ENCODE measurements at places on chromosomes 6 and 20.

GRCh38 chr6:134564705-134565104 lies 246.8 kb upstream of the SGK1 start:
- DNase-seq: no peak

DNA sequence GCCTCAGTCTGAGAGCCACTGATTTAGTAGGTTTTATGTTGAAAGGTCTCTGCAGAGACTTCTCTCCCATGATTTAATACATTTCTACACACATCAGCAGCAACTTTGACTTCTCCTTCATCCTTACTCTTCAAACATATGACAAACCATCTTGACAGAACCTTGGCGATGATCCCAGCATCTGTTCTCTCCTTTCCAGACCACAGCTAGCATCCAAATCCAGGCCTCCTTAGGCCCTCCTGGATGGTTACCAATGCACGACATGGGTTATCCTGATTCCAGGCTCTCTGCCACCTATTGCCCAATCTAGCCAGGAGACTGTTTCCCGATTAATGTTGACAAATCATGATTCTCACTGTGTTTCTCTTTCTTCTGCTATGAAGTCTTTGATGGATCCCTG lies 16.8 kb downstream of the LAMA4 start:
- no peak for DNase-seq

DNA sequence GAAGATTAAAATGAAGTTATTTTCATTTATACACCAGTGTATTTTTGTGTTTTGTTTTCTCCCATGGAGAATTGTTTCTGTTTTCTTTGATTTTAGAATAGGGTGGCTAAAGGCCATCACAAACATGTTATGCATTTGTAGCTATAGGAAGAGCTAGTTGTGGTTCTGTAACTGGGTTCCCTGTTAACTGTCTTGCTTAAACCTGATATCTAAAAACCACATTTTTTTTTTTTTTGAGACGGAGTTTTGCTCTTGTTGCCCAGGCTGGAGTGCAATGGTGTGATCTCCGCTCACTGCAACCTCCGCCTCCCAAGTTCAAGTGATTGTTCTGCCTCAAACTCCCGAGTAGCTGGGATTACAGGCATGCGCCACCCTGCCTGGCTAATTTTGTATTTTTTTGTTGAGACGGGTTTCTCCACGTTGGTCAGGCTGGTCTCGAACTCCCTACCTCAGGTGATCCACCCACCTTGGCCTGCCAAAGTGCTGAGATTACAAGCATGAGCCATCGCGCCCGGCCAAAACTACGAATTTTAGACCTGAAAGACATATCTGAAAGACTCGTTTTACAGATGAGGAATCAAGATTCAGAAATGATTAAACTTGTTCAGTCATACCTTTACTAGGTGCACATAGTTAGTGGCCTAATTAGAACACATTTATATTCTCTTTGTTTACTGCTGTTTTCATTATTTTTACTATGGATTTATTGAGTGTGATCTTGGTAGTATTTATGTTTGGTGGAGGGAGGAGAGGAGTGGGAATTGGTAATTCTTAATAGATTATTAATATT lies 18.0 kb downstream of the SCAF8 start:
- DNase-seq: no peak

GRCh38 chr20:3312940-3313682 lies 74.1 kb upstream of the SLC4A11 start:
- DNase-seq: no peak

- DNase-seq: no peak
Observed at GRCh38 chr6:117677553-117678141, 2.4 kb downstream of the NUS1 start.

- DNase-seq: no peak
Observed at GRCh38 chr20:7155282-7155681, 387.8 kb downstream of the BMP2 start.

DNA sequence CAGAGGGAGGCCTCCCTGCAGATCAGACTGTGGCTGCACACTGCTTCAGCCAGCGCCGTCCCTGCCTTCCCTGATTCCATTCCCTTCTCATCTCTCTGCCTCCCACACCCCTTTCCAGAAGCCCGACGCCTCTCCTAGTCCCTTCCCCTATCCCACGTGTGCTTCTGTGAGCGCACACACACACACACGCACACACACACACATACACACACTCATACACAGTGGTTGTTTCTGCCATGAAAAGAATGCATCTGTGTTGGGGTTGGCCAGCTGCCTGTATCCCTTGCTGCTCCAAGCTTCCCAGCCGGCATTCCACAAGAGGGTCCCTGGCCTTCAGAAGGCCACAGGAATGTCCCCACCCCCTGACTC lies 51.7 kb downstream of the MOCS1 start:
- DNase-seq: peak; percentile 55

DNA sequence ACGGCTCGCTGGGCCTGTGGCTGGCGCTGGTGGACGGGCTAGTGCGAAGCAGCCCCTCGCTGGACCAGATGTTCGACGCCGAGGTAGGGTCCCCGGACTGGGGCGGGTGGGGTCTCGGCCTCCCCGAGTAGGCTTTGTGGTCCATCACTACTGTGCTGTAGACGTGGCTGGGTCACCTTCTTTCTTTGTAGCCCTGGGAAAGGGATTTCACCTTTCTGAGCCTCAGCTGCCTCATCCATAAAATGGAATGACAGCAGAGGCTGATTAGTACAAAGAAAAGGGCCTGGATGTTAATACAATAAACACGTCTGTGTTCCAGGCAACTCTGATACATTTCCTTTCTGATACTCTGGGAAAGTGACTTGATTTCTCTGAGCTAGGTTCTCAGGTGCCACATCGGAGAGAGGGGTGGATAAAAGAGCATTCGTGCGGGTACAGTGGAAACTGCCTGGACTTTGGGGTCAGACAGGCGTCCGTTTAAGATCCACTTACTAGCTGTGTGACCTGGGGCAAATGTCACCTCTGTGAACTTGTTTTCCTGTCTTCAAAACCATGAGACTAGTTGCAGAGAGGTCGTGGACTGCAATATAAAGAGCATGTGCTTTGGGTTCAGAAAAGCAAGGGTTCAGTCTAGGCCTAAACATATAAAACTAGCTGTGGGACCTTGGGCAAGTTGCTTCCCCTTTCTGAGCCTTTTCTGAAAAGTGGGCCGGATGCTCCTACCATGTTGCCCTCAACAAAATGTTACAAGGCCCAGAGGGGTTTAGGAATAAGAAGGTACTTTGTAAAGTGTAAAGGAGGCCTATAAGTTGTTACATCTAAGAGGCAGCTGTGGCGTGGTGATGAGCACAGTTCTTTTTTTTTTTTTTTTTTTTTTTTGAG lies 896 bp downstream of the SYS1 start:
- no peak for DNase-seq

DNA sequence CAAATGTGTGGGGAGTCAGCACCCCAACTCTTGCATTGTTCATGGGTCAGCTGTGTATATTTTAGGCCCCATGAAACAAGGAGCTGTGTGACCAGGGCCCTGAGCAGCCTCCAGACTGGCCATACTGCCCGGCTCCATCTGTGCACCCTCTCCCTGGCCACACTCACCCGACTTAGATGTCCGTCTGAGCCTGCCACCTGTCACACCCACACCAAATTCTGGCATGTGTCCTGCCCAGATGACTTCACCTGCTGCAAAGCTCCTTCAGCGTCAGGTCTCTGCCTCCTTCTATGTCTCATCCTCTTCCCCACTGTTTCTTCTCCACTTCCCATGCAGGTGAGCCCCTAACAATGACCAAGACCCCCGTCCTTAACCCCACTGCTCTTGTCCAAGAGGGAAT lies 88.1 kb upstream of the THBS2 start:
- DNase-seq: no peak

DNA sequence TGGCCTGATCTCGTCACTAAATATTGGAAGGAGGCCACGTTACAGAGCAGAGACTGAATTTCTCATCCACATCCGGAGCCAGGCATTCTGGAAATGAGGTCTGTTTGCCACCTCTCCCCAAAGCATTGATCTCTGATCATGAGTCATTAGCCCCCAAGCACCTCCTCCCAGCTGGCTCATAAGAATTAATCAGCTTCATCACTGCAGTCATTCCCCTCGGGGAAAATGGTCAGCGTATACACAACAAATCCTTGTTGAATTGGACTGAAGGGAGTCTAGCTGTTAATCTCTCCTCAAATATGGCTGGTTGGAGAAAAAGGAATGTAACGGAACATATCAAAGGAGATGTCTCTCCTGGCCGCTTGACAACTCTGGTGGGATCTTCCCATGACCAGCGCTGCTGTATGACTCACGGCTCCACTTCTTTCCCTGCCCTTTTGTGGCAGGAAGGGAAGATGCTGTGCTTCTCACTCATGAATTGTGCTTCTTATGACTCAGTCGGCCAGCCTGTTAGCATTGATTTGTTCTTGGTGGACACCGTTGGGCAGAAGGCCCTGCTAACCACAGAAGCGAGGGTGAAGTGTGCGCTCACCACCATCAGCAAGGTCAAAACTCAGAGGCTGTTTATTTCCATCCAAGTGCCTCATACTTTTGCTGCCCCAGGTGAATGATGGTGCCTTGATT lies 76.7 kb downstream of the RNF182 start:
- DNase-seq: no peak

- DNase-seq: no peak
Observed at GRCh38 chr6:70412252-70413113, 825 bp upstream of the FAM135A start.

- DNase-seq: no peak
Observed at GRCh38 chr20:62010551-62011402, 54.9 kb downstream of the TAF4 start.

DNA sequence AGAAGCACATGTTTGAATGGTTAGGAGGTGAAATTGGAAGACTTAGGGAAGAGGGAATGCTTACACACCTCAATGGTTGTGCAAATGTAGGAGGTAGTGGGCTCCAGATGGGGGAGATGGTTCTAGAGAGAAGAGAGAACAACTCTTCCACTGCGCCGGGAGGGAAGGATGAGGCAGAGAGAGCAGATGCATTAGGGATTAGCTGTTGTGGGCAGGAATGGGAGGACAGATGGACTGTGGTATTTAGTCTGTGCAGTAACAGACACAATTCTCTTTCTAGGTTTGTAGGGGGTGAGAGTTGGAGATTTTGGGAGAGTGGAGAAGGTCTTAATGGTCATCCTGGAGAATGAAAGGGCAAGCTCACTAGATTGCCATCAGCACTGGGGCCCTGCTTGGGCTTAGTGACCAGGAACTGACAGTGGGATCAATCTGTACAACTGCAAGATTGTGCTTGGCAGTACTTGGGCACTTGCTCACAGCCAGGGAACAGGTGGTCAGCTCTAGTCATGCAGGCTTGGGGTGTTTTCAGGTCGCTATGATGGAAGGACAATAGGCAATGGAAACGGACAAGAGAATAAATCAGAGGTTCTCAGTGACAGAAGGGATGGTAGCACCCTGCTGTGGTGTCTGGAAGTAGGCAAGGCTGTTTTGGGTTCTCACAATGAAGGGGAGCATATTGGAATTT lies 182.0 kb upstream of the MYLIP start:
- DNase-seq: no peak

DNA sequence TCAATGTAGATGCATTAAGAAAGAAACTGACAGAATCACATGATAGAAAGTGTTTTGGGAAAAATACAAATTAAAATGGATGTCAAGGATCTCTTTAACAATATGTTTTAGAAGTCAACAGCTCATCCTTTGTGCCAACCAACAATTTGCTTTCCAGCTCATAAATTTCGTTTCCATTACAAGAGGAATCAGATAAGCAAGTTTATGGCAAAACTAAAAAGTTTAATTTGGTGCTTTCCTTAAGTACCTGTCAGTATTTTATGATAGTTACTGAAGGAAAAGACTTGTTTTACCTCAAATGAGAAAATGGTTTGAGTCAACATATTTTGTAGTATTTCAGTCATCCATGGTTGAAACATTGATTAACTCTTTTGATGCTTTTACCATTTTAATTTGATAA lies 130.0 kb downstream of the CDKAL1 start:
- no peak for DNase-seq

DNA sequence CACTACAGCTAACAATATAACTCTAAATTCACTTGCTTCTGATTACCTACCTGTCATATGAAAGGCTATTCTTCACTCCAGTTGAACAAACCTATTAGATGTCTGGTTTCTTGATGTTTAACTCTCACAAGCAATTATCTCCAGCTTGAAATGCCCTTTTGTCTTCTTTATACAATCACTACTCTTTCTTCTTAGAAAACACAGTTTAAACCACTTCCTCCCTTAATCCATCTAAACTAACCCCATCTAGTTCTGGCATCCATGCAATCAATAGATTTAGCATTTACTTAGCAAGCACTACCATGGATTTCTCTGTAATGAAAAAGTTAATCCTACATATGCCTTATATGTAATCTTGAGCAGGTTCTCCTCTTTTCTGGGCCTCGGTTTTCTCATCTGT lies 127.3 kb downstream of the ATXN1 start:
- DNase-seq: no peak

DNA sequence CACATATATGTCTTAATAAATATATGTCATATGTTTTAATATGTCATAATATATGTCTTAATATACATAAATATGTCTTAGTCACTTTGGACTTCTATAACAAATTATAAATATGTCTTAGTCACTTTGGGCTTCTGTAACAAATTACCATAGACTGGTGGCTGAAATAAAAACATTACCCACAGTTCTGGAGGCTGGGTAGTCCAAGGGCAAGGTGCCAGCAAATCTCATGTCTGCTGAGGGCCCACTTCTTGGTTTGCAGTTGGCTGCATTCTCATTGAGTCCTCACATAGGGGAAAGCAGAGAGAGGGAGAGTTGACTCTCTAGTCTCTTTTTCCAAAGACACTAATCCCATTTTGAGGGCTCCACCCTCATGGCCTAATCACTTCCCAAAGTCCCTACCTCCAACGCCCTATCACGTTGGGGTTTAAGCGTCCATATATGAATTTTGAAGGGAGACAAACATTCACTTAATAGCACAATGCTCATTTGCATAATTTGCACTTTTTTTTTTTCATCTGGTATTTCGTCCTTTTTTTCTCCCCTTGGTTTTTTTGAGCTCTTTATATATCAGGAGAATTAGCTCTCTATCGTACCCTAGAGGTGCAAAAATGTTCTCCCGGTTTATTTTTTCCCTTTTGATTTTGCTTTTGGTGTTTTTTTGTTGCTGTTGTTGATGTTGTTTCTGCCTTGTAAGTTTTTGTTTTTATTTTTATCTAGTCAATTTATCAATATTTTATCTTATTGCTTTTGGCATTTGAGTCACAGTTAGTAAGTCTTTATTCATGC lies 266.4 kb downstream of the PLCB1 start:
- DNase-seq: no peak

DNA sequence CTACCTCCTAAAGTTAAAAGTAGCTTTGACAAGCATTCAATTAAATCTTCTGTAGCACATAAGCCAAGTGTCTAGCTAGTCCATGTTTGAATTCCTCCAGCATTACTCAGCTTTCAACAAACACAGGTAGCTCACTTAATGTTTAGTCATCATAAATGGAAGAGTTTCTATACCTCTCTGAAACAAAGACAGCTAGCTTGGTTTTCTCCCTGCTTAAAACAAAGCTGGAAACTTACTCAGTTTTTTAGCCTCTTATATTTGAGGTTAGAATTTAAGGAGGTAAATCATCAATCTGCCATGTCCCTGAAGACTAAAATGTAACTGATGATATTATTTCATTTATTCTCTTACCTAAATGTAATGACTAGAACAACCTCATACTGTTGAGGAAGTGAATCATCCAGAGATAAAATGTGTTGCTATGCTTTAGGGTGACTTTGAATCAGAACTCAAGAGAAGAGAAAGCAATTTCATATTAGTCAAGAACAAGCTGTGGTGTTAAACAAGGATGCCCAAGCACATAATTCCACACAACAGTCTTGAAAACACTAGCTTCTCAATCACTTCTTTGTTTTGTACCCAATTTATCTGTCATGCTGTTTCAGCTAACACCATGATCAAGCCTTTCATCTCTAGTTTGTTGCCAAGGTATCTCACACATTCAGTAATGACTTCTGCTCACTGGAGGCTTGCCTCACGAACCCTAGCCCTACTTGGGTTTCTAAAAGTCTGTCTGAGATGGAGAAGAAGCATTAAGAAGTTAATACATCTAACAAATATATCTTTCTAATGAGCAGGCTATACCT lies 251.9 kb downstream of the EPM2A start:
- DNase-seq: no peak
